ENCODE measurements at places on chromosomes 13 and 19.
A peak's percentile ranks its signal among the peaks of the same experiment; 100 is the strongest.

- peaks cover 58% of the 10 kb centered on the region for H3K4me1 ChIP-seq
- peaks cover under 1% of the 10 kb centered on the region for H3K36me3 ChIP-seq
- H3K27me3 ChIP-seq, result peaks cover 9% of the 10 kb centered on the region
- H3K4me3 ChIP-seq, result peak overlapping the region; percentile 52
- H3K27ac ChIP-seq, result peak overlapping the region; percentile 96
- peak; percentile 67 for DNase-seq
These were observed 2.6 kb upstream of the MEIS3 start for GRCh38 chr19:47421844-47422395.

DNA sequence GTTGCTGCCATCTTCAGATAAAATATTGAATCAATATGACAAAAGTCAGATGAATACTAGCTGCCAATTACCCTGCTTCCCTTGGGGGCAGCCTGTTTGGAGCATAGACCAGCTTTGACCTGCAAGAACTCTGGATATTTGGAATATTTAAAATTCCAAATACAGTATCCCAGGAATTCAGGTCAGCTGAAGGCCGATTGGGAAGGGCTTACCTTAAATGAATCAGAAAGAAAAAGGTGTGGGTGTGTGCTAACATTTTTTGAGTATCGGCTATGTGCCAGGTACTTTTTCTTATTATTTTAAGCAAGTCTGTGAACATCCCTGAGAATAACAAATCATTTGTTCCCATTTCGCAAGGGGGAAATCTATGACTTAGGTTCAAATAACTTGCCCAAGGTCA, 1.8 kb upstream of the RUBCNL start:
- no peak overlapping the region for H3K27ac ChIP-seq
- H3K4me3 ChIP-seq, result peak overlapping the region; percentile 39
- peaks cover 37% of the 10 kb centered on the region for H3K4me1 ChIP-seq
- no peak for DNase-seq

DNA sequence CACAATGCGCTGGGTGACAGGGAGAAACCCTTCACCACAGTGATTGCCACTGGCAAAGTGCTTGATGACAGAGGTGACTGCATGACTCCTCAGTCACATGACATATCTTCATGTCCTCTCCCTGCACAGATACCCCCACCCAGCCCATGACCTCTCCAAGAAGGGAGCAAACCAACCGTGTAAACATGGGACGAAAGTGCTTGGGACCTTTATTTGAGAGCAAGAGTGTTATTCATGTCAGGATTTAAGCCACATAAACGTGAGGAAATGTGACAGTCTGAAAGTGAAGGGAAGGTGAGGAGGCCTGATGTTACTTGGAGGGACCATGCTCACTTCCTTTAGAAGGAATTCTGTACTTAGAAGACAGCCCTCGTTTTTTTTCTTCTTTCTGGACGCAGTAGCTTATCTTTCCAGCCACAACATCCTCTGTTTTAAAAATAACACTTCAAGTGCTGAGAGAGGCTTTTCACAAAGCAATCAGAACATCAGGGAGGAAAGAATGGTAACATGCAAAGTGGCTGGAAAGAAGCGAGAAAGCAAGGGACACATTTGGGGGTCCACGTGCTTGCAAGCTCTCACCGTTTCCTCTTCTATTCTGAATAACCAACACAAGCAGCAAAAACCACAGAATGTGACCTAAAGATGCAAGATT, 35.6 kb downstream of the EPS15L1 start:
- H3K27ac ChIP-seq, result no peak overlapping the region
- no peaks in the 10 kb centered on the region for H3K27me3 ChIP-seq
- DNase-seq, result no peak
- H3K4me1 ChIP-seq, result no peaks in the 10 kb centered on the region
- no peak overlapping the region for H3K4me3 ChIP-seq

- no peaks in the 10 kb centered on the region for H3K4me1 ChIP-seq
- no peak overlapping the region for H3K27ac ChIP-seq
- no peaks in the 10 kb centered on the region for H3K27me3 ChIP-seq
- H3K4me3 ChIP-seq, result no peak overlapping the region
These were observed 9.1 kb downstream of the NOP53 start for GRCh38 chr19:47754206-47755064.

DNA sequence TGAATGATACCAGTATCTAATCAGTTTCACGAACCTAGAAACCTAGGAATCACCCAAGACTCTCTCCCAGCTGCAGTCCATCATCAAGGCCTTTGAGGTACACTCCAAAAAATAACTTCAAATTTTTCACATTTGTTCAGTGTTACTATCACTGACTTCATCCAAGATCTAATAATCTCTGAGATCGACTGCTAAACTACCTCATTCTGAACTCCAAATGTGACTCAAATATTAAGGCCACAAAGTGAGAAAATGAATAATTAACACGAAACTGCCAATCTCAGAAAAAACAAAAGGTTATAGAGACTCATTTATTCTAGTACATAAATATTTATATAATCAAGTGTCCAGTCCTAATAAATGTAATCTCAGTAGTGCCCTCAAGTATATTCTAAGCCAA, 430.3 kb upstream of the ATXN8OS start:
- no peaks in the 10 kb centered on the region for H3K36me3 ChIP-seq
- H3K4me1 ChIP-seq, result peaks cover 2% of the 10 kb centered on the region
- H3K4me3 ChIP-seq, result no peak overlapping the region
- H3K27ac ChIP-seq, result no peak overlapping the region

- no peak overlapping the region for H3K27ac ChIP-seq
- DNase-seq, result no peak
- H3K36me3 ChIP-seq, result no peaks in the 10 kb centered on the region
- H3K4me1 ChIP-seq, result peaks cover 22% of the 10 kb centered on the region
These were observed 524.4 kb upstream of the SPRY2 start for GRCh38 chr13:80865329-80865728.

- H3K36me3 ChIP-seq, result peaks cover 25% of the 10 kb centered on the region
- no peak for DNase-seq
- no peaks in the 10 kb centered on the region for H3K27me3 ChIP-seq
- peak overlapping the region; percentile 100 for H3K27ac ChIP-seq
These were observed 607 bp upstream of the ZNF566 start for GRCh38 chr19:36489920-36490415.

Measured in mesothelial cell of epicardium (in vitro differentiated cells).